GM23338 (cell line): ENCODE measurements at places on chromosomes 11 and 22.

DNA sequence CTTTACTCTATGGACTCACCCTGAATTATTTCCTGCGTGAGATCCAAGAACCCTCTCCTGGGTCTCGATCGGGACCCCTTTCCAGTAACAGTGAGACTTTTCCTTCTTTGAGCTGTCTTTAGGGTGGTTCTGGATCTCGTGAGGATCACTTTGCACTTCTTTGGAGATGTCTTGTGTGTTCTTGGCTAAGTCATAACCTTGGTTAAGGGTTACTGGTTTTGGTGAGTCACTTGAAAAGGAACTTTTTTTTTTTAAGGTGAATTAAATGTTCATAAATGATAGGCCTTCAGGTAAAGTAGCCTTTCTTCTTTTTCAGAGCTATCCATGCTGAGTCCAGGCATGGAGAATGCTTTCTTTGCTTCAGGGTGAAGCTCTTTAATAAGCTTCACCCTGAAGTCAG is 19.4 kb upstream of the GSTP1 start:
- DNase-seq: no peak

- no peak for DNase-seq
Measured at GRCh38 chr11:111010391-111011274, 234.9 kb upstream of the POU2AF2 start.

- DNase-seq: no peak
Measured at GRCh38 chr22:45169591-45170466, 6.1 kb downstream of the NUP50 start.

GRCh38 chr11:129143335-129143734 is 48.8 kb downstream of the ARHGAP32 start:
- DNase-seq: no peak

- peak; percentile 22 for DNase-seq
Measured at GRCh38 chr11:35419830-35420333, 524 bp upstream of the SLC1A2 start.

GRCh38 chr22:41966607-41967240 is 2.5 kb upstream of the SEPTIN3 start:
- peak; percentile 83 for DNase-seq
